ENCODE measurements at places on chromosomes 5 and 9. TPM values are rescaled to one million over a fixed set of nuclear protein-coding genes. Genes with fewer than 3 reads are reported as not detected.

Gene ANKH
- 4.7 TPM for total RNA-seq

Gene LOX
- total RNA-seq = 38.7 TPM

Gene IL3
- not detected for total RNA-seq

DNA sequence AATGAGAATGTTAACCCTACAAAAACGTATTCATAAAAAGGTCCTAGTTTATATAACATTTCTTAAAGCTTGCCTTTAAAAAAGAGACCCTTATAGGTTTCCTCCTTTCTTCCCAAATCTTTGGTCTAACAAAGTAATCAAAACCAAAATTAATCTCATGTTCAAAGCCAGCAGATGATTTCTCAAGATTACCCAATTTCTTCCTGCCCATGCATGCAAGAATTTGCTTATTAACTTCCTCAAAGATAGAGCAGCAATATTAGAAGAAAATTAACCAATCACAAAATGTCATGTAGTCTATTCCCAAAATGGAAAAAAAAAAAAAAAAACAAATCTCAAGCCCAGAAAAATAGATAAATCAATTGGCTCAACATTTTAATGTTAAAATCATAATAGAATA lies 114.9 kb downstream of the MLLT3 start:
- DNase-seq = no peak

Gene FGF1
- total RNA-seq = 0.15 TPM

- no peak for DNase-seq
Observed at GRCh38 chr9:81814401-81814793, 113.8 kb upstream of the SPATA31D4 start.

DNA sequence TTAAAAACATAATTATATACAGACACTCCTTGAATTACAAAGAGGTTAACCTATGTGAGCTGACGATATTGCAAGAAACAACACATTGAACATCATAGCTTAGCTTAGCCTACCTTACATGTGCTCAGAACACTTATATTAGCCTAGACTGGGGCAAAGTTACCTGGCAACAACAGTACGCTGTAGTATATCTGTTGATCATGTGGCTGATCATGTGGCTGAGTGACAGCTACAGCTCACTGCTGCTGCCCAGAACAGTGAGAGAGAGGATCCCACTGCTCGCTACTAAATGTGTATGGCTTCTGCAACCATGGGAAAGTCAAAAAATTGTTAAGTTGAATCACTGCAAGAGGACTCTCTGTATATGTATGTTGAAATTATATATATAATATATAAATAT lies 169.9 kb downstream of the CDH9 start:
- DNase-seq = no peak

GRCh38 chr5:123810253-123810652 lies 298.3 kb downstream of the CSNK1G3 start:
- DNase-seq = peak; percentile 72

Gene LECT2
- total RNA-seq = not detected

- DNase-seq = no peak
Observed at GRCh38 chr9:98134702-98135557, 15.9 kb upstream of the TRIM14 start.

Gene FBLL1
- total RNA-seq = 0.30 TPM

GRCh38 chr5:2658881-2659470 lies 92.5 kb downstream of the IRX2 start:
- DNase-seq = no peak

DNA sequence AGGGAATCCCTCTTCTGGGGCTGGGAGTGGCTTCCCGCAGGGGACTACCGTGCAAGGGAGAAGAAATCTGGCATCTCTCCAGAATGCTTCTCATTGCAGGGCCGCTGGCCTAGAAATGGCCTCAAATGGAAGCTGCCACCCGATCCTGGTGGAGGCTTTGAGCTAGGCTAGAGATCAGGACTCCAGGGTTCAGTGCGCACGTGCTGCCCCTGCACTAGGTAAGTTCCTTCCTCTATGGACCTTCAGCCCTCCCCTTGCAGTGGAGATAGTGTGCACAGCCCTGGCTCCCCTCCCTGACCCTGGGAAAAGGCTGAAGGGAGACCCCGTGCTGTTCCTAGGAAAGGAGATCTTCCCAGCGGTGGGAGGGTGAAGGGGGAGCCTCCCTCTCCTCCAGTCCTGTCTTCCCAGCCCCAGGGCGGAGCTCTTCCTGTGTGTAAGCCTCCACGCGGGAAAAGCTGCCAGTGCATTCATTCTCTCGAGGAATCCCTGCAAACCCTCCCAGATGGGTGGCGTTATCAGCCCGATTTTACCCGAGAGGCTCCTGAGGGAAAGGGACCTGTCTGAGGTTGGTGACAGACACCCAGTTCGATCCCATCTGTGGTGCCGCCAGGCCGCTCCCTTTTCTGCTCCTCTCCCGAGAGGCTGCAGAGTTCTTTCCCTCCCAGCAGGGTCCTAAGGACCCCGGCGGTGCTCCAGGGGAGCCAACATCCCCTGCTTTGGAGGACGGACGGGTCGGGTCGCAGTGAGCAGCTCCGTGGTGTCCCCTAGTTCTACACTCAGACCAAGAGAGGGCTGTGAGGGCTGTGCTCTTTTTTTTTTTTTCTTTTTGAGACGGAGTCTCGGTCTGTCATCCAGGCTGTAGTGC lies 1.4 kb upstream of the CERCAM start:
- DNase-seq = peak; percentile 16

GRCh38 chr5:4772591-4772990 lies 367.5 kb upstream of the ADAMTS16 start:
- peak; percentile 3 for DNase-seq

DNA sequence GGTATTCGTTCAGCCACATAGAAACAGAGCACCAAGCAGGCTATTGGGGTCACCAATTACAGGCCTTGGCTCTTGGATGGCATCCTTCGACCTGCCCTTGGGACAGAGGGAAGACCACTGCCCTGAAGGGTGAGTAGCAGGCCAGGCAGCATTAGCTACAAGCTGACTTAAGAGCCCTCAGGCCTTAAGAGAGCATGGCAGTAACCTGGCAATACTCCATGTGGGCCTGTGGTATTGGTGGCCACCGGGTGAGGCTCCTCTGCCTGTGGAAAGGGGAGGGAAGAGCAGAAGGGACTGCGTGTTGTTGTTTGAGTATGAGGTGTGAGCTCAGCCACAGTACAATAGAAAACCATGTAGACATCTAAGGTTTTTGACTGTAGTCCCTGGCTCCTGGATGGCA lies 170.6 kb downstream of the MCTP1 start:
- no peak for DNase-seq
